Activated CD4-positive, alpha-beta T cell treated with anti-CD3 and anti-CD28 coated beads, Interleukin-2, amount 10 ng/mL, durations not matched to agents 24 days and 14 days (primary cell): ENCODE measurements at places on chromosomes 5 and 9.

DNA sequence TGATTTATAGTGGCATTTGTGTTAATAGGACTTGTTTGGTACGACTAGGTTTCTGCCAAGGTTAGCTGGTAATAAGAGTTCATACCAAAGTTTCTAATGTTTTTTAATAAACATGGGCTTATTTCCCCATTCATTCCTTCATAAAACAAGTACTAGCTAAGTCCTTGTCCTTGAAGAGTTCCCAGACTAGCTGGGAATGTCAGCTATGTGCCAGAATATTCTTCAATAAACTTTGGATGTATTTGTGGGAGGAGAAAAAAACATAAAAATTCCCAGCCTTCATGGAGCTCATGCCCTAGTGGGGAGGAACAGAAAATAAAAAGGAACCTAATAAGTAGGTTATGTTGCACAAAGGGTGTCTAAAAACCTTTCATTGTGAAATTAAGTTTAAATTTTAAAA lies 176.9 kb downstream of the DENND1A start:
- DNase-seq, result no peak

GRCh38 chr9:23849379-23850035 lies 23.5 kb upstream of the ELAVL2 start:
- no peak for DNase-seq

- peak; percentile 71 for DNase-seq
Measured at GRCh38 chr9:4936277-4936676, 48.8 kb upstream of the JAK2 start.

DNA sequence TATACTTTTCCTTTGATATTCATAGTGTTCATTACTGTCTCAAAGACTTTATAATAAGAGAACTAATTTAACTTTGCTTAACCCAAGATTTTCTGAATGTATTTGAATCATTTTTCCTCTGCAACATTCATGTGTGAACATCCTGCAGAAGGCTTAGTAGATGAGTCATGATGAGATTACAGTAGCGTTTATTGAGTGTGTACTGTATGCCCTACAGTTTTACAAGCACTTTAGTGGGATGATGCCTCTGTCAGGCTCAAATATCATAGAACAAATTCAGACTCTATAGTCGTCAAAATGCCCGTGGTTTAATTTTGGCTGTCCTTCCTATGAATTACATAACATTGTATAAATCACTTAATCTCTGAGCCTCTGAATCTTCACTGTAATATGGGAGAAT lies 41.2 kb downstream of the FYB1 start:
- DNase-seq, result peak; percentile 65

DNA sequence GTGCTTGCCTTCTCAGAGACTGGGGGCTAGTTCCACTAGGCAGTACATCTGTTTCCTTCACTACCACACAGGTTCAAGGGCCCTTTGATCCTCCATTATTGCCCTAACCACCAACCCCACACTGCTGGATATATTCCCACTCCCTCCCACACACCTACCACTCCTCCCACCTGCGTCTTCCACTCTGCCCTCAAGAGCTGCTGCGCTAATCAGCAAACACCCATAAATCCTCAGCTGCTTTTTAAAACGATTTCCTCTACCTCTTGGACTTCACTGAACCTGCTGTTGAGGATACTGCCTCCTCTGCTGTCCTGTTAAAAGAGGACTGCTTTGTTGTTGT lies 120.9 kb downstream of the MAPKAP1 start:
- DNase-seq, result no peak

GRCh38 chr9:89448381-89448780 lies 49.5 kb downstream of the SEMA4D start:
- no peak for DNase-seq

DNA sequence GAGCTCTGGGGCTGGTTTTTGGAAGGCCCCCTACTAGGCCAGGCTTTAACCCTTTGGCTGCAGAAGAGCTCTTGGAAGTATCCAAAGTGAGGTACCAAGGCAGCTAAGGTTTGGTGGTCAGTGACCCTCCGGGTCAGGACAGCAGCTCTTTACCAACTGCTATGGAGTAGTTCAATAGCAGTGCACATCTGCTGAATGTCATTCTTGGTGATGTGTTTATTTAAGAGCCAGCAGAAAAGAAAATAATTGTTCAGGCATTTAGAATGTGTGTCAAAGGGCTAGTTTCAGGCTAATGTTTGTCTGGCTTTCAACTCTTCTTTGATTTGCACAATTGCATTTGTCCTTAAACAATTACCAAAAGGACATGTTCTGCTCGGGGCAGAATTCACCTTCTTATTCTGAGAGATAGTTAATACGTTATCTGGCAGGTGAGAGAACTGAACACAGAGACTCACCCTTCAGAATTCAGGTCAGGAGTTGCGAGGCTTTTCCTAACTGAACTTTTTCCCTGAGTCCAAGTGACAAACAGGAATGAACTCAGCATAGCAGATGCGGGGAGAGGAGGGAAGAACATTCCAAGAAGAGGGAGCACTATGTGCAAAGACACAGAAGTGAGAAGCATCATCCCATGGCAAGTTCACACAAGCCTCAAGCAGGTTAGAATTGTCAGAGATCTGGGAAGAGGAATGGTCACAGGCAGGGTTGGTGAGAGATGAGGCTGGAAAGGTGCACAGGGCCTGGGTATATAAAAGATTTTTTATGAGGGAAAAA lies 556.7 kb upstream of the TLE4 start:
- no peak for DNase-seq

GRCh38 chr9:133754688-133755227 lies 16.6 kb upstream of the SARDH start:
- DNase-seq, result no peak
